ENCODE measurements at places on chromosomes 3 and 15.

DNA sequence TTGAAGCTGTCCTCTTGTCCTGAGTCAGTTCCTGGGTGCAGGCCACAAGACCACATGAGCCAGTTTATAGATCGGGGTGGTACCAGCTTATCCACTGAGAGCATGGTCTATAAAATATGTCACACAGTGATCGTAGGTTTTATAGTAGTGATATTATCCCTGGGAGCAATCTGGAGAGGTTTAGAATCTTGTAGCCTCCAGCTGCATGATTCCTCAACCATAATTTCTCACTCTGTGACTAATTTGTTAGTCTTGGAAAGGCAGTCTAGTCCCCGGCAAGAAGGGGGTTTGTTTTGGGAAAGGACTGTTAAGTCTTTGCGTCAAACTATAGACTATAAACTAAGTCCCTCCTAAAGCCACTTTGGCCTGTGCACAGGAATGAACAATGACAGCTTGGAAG, 693.0 kb upstream of the CADM2 start:
- no peak for DNase-seq

- no peak for DNase-seq
Measured at GRCh38 chr3:4606911-4607310, 113.8 kb downstream of the ITPR1 start.

DNA sequence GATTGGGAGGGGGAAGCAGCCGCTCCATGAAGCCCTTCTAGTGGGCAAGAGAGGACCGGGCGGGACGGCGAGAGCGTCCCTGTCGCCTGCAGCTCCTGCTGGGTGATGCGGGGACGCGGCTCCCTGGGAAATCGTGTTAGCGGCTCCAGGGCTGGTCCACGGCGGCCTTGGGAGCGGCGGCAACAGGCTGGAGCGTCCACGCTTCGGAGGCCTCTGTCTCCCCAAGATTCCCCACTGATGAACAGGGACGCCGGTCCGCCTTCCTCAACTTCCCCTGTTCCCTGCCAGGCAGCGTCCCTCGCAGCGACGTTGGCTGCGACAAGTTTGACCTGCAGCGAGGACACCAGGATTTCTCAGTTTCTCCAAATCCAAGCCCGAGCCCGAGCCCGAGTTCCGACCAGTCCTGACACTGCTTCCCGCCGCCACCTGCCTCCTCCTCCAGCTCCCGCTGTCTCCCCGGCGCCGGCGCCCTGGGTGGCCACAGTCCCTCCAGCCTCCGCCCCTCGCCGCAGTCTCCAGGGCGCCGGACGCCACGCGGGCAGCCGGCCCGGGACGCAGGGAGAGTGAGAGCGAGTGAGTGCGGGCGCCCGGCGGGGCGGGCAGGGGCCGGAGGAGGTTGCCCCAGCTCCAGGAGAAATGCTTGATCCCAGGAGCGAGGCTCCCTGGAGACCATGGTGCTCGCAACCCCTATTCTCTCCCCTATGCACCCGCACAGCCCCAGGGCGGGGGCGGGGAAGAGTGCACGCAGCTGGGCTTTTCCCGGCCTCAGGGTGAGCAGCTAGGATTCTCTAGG, 78.1 kb upstream of the RNF7 start:
- peak; percentile 79 for DNase-seq

GRCh38 chr15:27418726-27419125, 447.7 kb downstream of the GABRG3 start:
- DNase-seq = no peak

DNA sequence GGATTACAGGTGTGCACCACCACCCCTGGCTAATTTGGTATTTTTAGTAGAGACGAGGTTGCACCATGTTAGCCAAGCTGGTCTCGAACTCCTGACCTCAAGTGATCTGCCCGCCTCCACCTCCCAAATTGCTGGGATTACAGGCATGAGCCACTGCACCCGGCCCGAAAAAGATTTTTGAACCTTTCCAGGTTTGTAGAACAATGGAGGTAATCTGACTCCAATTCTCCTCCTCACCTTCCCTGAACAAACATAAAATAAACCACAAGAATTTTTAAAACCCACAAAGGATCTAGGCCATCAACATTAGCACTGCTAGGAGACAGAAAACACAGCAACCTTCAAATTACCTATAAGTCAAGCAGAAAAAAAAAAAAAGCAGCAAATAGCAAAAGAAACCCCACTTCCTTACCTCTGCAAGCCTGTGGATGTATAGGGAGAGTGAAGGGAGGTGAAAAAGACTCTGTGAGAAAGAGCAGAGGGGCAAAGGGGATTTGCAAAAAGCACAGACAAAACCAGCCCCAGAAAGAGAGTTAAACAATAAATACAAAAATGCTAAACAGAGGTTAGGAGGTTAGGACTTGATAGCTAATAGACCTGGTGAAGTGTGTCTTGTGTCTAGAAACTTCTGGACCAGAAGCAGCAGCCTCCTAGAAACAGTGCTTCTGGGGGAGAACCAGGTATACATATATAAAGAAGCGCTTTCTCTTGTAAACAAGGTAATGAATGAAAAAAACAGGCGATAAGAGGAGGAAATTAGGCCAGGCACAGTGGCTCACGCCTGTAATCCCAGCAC, 32.1 kb downstream of the TFDP2 start:
- DNase-seq = no peak

Data from NCI-H1105 treated with DMSO at 0.1 percent for 48 hours (cell line).